ENCODE measurements at places on chromosomes 7 and 10.

GRCh38 chr7:112640685-112641084 is 149.5 kb downstream of the TMEM168 start:
- no peak for DNase-seq

GRCh38 chr7:49855281-49855980 is 82.0 kb downstream of the VWC2 start:
- no peak for DNase-seq

DNA sequence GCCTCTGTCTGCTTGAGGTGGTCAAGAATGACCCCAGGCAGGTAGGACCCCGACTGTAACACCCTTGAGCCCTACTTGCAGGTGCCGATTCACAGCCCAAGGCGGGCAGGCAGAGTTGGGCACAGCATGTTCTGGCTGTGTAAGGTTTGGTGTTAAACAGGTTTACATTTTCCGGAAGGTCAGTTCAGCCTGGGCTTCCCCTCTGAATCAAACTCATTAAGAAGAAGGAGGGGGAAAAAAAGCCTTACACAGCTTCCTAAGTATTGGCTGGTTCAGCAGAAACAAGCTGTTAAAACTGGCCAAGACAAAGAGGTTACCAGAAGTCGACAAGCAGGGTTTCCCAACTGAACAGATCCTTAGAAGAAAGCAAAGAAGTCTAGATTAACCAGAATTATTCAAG is 132.7 kb downstream of the PRPF18 start:
- no peak for DNase-seq

GRCh38 chr10:36725581-36726520 is 399.5 kb upstream of the ANKRD30A start:
- no peak for DNase-seq

GRCh38 chr10:71966046-71967004 is 2.1 kb downstream of the CHST3 start:
- no peak for DNase-seq

DNA sequence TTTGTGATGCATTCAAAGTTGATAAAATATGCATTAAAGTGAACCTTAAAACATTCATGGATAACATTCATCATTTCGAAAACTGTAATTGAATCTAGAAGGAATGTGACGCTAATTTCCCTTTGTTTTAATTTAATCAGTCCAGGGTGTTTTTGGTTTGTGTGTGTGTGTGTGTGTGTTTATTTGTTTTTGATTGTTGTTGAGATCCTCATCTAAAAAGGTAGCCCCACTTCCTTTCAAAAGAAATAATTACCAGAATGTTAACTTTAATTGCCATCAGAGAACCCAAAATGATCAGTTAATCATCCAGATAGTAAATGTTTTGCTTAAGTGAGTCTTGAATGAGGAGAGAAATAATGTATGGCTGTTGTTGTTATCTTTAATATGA is 74.5 kb upstream of the PTPRZ1 start:
- DNase-seq, result no peak

DNA sequence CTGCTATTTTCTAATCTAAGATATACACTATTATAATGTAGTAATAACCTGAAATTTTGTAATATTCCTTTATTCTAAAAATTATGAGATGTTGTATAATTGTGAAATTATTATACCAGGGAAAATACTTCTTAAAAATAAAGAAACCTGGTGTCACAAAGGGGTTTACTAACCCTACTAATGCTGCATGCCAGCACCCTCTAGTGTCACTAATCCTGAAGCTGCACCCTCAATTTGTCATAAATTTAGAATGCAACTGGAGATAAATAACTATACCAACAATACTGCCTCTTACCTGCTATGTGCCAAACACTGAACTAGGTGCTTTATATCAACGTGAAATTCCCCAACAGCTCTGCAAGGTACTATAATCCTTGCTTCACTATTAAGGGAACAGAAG is 30.8 kb downstream of the TM9SF3 start:
- DNase-seq, result peak; percentile 26

- no peak for DNase-seq
Measured at GRCh38 chr10:85926986-85927385, 439.6 kb downstream of the GRID1 start.

GRCh38 chr10:19252531-19252930 is 203.9 kb downstream of the MALRD1 start:
- DNase-seq, result peak; percentile 13

DNA sequence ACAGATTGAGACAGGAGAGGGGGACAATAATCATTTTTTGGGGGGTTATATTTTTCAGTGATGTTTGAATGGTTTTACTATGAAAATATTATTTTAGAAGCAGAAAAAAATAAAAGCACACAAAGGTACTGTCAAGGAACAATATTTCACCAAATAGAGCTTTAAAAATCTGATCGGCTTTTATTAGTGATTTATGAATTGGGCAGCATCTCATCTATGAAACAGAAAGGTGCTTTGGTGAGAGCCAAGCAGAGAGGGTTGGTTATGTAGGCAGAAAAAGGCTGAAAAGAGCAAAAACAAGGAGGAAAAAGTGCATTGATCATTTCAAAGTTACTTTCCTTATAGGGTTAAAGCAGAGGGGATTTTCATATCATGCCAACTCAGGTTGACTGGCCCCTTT is 26.4 kb upstream of the CPA2 start:
- no peak for DNase-seq

GRCh38 chr7:149253665-149254064 is 8.3 kb upstream of the ZNF783 start:
- DNase-seq, result no peak

GRCh38 chr7:28478656-28479055 is 66.3 kb downstream of the CREB5 start:
- DNase-seq, result no peak

DNA sequence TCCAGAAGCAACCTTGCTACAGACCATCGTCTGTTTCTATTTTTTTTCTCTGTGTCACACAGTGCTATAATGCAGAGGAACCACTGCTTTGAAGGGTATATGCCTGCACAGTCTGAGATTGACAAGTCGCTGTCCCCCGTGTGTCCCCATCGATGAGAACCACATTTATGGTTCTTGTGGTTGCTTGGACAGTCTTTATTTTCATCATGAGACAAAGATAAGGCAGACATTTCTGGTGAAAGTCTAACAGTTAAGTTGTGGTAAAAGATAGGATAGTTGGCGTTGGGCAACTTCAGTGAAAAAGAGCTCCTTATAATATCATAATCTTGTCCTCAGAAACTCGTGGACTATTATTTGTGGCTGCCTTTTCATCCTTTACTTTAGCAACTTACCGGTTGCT is 6.3 kb upstream of the AKR1E2 start:
- no peak for DNase-seq

DNA sequence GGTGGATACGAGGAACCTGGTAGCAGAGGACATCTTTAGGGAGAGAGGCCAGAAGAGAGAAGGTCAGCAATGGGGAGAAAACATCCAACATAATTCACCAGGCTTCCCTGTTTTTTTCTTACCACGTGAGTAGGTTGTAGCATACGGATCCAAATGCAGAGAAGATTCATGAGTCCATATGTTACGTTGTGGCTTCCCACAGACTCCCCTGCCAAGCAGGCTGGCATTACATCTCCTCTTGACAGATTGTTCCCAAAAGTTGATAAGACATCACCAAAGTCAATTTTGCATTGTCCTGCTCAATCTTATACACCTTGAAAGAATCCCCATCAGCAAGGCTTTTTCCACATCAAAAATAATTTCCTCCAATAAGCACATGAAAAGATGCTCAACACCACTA is 39.7 kb downstream of the DRGX start:
- no peak for DNase-seq

GRCh38 chr7:128757203-128757602 is 18.0 kb downstream of the CALU start:
- no peak for DNase-seq

DNA sequence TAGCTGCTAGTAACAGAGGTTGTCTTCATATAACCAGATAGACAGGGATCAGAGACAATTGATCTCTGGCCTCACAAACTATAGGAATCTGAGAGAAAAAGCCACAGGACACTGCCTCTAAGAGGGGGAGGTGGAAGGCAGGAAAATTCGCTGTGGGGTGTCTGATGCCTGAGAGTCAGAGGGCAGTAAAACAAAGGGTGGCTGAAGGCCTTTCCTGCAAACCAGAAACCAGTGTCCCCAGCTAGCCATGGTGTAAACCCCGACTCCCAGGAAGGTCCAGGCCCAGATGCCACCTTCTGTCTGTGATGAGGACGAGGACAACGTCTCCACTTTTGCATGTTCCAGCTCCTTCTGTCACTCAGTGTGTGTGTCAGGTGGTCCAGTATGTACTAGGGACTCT is 215.1 kb downstream of the ADARB2 start:
- DNase-seq, result no peak

GRCh38 chr10:14477408-14477710 is 146.6 kb upstream of the FRMD4A start:
- DNase-seq, result no peak

GRCh38 chr7:150973571-150974451 is 4.3 kb downstream of the KCNH2 start:
- no peak for DNase-seq

- DNase-seq, result no peak
Measured at GRCh38 chr10:117603081-117603480, 60.5 kb downstream of the EMX2 start.

DNA sequence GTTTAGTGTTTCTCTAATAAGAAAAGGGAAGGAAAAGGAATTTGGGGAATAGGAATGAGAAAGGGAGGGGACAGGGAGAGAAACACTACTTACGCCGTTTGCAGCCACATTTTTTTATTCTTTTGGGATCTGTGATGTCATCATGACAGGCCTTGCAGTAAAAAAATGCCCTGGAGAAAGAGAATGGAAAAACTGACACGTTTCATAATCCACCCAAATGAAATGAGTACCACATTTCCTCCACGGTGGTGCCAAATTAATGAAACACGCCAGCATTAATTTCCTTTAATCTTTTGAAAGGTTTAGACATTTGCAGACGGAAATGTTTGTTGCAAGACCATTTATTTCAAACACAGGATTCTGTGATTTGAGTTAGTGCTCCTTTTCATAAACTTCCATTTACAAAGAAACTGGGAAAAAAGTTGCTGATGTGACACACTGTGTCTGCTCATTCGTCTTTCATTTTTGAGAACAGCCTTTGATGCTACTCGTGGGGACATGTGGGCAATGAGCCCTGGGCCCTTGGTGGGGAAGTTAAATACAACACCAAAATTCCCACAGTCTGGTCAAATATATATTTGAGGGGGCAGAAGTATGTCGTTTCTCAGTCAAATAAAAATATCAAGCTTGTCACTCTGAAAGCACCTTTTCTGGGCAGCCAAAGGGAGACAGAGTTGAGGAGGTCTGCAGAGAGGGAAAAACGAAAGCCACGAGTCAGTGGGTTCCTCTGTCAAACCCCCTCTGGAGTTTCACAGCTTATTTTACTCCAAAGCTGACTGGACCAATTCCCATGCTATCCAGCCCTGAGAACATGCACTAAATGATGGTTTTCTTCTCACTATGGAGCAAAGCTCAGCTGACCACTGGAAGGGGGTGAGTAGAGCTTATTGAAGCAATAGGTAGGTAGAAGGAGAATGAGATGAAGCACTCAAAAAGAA is 625.5 kb downstream of the KCNMA1 start:
- no peak for DNase-seq

- no peak for DNase-seq
Measured at GRCh38 chr7:29494350-29494749, 69.3 kb upstream of the PRR15 start.

- no peak for DNase-seq
Measured at GRCh38 chr7:97623333-97623732, 108.6 kb upstream of the TAC1 start.

- DNase-seq, result no peak
Measured at GRCh38 chr10:34728361-34728760, 86.7 kb downstream of the PARD3 start.

- no peak for DNase-seq
Measured at GRCh38 chr10:129839285-129840195, 124.5 kb downstream of the EBF3 start.

- DNase-seq, result peak; percentile 89
Measured at GRCh38 chr7:923108-924041, 31.1 kb downstream of the ADAP1 start.

GRCh38 chr7:44713141-44713540 is 35.5 kb upstream of the ZMIZ2 start:
- no peak for DNase-seq

DNA sequence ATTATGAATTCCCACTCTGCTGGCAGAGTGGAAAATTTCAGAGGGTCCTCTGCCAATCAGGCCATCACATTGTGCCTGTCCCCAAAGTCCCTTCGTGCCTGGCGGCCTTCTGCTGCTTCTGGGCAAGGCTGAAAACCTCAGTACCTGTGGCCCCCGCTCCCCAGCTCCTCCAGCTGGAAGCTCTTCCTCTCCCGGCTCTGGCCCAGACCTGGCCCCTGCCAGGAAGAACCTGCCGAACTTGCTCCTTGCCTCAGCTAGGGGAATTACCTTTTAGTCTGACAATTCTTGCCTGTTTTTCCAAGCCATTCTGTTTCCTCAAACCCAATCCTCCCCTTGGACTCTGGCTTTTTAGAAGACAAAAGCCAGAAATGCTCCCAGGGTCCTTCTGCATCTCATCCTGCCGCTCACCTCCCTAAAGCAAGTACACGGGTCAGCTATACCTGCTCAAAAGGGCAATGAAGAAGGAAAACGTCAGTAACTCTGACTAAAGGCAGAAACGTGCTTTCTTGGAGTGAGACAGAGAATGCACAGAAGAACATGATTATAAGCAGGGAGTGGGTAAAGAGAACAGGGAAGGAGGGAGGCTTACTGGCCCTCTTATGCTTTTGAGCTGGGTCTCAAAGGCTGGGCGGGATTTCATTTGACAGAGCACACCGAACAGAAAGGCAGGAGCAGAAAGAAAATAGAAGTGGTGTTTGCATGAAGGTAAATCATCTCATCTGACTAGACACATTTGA is 28.1 kb upstream of the TRIL start:
- peak; percentile 45 for DNase-seq

GRCh38 chr7:107816011-107816566 is 13.1 kb upstream of the SLC26A3 start:
- no peak for DNase-seq
